ENCODE measurements at places on chromosomes 1 and 21.

DNA sequence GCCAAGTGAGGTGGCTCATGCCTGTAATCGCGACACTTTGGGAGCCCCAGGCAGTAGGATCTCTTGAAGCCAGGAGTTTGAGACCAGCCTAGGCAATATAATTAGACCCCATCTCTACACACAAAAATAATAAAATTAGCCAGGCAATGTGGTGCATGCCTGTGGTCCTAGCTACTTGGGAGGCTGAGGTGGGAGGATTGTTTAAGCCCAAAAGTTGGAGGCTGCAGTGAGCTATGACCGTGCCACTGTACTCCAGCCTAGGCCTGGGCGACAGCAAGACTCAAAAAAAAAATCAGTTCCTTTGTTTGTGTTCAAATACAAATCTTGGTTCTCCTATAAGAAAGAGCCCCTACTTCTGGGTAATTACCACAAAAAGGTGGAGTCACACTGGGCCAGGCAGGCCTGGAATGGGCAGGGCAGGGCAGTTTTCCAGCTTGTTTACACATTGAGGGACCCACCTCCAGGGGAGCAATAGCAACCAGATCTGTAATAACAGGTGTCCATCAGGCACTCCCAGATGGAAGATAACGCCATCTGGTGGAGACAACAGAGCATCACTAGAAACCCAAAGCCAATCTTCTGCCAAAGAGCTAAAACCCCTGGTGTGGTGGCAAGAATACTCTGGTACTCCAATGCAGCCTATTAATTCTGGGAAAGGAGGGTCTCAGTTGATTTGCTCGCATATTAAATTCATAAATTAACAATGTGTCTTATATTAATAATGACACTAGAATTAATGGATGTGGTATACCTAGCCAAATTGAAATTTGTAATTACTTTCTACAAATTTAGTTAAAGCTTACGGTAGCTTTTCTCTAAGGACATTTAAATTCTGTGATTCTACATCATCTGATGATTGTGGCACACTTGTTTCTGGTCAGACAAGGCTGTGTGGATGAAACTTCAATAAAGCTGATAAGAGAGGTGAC, 13.2 kb downstream of the PPP1R15B start:
- no peak for DNase-seq

- no peak for DNase-seq
These were observed 12.1 kb upstream of the PTTG1IP start for GRCh38 chr21:44885615-44886014.

DNA sequence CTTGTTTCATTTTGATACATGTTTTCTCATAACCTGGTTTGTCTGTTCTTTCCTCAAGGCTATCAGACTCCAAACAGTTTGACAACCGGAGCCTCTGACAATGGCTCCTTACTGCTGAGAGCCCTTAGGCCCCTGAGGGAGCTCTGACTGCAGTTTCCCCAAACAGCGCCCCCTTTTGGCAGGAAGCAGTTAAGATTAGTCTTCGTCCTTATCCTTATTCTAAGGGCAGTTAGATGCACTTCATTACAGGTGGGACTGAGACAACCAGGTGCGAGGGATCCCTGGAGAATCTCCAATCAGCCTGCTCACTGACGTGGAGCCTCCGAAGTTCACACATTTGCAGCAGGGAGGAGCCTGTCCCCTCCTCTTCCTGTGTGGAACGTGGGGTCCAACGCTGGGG, 393.1 kb downstream of the BRINP3 start:
- no peak for DNase-seq

DNA sequence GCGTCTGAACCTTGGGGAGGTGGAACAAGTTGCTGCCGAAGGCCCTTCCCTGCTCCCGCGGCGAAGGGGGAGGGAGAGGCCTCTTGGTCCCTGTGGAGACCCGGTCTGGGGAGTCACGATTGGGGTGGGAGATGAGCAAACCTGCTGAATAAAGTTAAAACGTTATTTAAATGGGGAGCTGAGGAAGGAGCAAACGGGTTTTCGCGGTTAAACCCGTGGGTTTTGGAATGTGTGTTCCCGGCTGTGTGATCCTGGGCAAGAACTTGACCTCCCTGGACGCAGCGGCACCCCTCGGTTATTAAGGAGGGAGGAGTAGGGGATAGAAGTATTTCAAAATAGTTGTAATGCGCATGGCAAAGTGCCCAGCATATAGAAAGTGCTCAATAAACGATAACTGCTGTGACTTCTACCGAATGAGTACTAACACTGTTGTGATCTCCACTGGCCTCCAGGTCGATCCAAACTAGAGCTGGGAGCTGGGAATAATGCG, 3.4 kb downstream of the FAM110D start:
- no peak for DNase-seq

DNA sequence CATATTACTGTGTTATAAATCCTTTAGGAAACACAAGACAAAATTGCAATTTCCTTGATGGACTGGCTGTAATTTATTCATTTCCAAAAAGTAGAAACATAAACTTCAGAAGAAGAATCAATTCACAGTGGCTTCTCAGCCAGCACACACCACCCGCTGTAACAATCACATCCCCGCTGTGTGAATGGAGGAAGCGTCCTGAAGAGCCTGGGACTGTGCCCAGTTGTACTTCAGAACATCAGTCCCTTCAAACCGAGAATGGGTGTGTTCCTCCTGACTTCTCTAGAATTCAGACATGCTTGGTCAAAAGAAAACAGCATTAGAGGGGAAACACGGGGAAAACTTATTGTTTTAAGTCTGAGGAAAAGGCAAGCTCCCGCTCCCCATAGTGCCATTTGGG, 28.8 kb upstream of the CD84 start:
- no peak for DNase-seq

- DNase-seq, result no peak
These were observed 119.0 kb upstream of the NFIA start for GRCh38 chr1:60963167-60963940.

- no peak for DNase-seq
These were observed 88.2 kb downstream of the CAMTA1 start for GRCh38 chr1:6873298-6874015.

Data from esophagus squamous epithelium (tissue), 5 donors.